ENCODE measurements at places on chromosomes 11 and 22. TPM values are rescaled to one million over a fixed set of nuclear protein-coding genes. Genes with fewer than 3 reads are reported as not detected.

DNA sequence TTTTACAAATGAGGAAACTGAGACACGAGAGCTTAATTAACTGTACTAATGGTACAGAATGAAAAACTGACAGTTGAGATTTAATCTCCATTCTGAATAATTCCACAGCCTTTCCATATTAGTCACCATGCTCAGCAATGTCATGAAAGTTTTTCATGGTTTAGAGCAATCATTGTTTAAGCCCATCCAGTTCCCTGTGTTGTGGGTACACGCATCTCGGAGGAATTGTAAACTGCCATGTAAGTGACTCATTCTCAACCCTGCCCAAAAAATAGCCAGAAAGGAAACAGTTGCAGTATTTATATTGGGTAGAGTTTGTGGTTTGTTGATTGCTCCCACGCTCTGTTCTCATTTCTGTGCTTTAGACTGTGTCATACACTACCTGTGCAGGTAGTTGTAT, 1790.8 kb downstream of the LRRC4C start:
- DNase-seq = no peak

GRCh38 chr22:30650508-30651116, 15.0 kb downstream of the SLC35E4 start:
- no peak for DNase-seq

Gene ATP5MG
- 50.1 TPM for total RNA-seq

DNA sequence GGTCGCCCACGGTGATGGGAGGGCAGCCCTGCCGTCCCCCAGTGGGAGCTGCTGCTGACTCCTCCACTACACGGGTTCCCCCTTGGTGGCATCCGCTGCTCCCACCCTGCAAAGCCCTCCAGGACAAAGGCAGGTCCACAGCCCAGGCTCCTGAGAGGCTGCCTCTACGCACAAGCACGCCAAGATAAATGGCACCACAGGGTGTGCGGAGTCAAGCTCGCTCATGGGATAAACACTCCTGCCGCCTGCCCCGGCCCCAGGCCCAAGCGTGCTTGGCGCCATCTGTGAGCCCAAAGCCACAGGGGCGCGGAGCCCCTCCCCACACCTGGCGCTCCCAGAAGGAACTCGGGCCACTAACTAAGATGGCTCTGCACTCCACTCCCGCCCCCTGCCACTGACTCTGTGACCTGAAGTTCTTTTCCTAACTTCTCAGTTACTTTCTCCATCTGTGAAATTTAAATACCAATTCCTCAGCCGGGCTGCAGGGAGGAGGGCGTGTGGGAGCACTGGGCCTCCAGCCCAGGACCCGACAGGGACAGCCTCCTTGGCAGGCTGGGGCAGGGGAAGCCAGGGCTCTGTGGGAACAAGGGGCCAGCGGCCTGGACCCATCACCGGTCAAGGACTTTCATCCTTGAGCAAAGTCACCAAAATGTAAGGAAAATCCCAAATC, 14.9 kb downstream of the EHD1 start:
- DNase-seq = no peak

- DNase-seq = no peak
These were observed 23.4 kb upstream of the PIK3C2A start for GRCh38 chr11:17230867-17231851.

GRCh38 chr22:23066200-23067022, 3.9 kb upstream of the GNAZ start:
- no peak for DNase-seq
